ENCODE measurements at places on chromosomes 5 and 9. TPM values are rescaled to one million over a fixed set of nuclear protein-coding genes. Genes with fewer than 3 reads are reported as not detected.

Gene NSG2
- polyA plus RNA-seq, result 0.16 TPM

Gene FOXD4L3
- polyA plus RNA-seq, result not detected

Gene FAM221B
- polyA plus RNA-seq, result 0.32 TPM

Gene TAS2R1
- polyA plus RNA-seq, result 0.25 TPM

Gene DOCK2
- polyA plus RNA-seq, result 12.3 TPM

Gene MYMK
- polyA plus RNA-seq, result 58.2 TPM

Gene HSPA4
- 89.3 TPM for polyA plus RNA-seq

Gene NRG2
- not detected for polyA plus RNA-seq

Gene BHMT2
- 2.6 TPM for polyA plus RNA-seq

Gene RGS3
- polyA plus RNA-seq, result 43.6 TPM

Gene CARD6
- polyA plus RNA-seq, result 3.0 TPM

Gene N4BP3
- 19.8 TPM for polyA plus RNA-seq

DNA sequence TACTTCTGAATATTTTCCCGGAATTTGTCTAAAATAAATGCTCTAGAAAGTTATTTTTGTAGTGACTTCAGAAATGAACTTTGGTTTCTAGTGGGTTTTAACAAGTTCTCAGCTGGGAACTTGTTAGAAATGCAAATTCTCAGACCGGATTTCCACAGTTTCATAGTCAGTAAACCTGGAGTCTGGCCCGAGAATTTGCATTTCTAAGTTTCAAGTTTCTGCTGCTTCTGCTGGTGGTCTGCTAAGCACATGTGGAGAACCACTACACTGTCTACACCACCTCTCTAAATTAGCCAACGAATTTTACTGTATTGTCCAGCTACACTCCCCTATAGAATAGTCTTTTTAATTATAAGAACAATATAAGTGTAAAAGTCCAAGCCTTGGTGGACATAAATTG, 208.0 kb downstream of the CHSY3 start:
- no peak for DNase-seq

GRCh38 chr9:35476596-35476995, 13.3 kb upstream of the RUSC2 start:
- DNase-seq, result no peak

DNA sequence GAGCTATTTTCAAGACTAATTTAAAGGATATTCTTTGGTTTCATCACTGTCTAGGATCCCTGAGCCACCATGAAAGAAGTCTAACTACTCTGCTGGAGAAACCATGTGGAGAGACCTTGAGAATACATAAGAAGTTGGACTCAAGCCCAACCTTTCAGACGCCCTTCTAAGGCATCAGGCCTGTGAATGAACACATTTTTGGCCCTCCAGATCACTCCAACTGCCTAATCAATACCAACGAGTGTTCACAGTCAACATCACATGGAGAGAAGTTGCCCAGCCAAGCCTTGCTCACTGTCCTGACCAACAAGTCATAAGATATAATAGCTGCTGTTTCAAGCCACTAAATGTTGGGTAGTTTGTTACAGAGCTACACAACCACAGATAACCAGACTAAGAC, 100.7 kb downstream of the EPB41L4A start:
- DNase-seq, result no peak

DNA sequence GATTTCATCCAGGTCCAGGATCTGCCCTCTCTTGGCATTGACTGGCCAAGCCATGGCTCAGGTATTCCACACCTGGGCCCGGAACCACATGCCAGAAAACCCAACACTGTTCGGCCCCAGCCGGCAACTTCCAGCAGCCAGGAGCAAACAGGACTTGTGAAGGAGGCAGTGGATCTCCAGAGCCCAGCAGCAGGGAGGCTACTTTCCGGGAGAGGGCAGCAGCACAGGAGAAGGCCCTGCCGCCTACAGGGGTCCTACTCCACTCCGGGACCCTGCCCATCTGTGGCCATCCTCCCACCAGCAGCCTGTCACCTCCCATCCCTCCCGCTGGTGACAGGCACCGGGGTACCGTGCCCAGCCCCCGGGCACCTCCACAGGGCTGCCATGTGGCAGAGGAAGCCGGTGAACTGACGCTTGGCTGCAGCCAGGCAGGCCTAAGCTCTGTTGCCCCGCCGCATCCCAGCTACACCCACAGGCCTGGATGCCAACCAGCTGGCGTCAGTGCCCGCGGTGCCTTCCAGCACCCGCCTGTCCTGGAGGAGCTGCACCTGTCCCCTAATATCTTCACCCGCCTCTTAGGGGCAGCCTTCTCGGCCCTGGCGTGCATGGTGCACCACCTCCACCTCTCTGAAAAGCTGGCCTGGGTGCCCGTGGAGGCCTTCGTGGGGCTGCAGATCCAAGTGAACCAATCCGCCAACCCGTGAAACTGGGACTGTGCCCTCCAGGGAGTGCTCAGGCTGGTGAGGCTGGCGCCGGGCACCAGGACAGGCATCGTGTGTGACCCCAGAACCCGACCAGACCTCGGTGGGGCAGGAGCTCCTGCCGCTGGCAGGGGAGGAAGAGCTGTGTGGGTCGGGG, 18.9 kb upstream of the SLC30A5 start:
- DNase-seq, result no peak

GRCh38 chr5:65100911-65101631, 332.3 kb downstream of the CWC27 start:
- peak; percentile 74 for DNase-seq

DNA sequence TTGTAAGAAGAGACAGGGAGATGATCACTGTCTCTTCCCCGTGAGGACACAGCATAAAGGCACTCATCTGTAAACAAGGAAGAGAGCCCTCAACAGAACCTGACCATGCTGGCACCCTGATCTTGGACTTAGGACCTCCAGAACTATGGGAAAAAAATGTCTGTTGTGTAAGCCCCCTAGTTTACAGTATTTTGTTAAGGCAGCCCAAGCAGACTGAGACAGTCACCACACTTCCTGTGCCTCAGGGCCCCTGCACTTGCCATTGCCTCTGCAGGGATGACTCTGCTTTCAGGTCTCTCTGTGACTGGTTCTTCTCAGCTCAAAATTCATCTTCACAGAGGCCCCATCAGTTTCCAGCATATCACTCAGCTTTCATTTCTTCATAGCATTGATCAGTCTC, 372.1 kb downstream of the TLE1 start:
- no peak for DNase-seq

DNA sequence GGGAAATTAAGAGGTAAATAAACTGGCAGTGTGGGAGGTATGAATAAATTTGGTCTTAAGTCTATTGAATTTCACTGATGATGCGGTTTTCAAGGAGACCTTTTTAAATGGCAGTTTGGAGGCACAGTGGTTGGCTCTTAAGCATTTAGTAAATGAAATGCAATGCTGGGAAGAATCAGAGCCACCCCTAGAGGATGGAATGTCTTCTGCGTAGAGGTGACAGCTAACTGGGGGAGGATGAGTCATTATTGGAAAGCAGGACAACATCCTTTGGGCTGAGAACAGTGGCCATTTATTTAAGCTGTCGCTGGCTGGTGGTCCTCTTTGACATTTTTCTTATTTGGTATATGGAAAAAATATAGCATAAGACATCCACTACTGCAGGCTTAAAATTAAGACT, 163.2 kb downstream of the SH3GL2 start:
- DNase-seq, result no peak

- DNase-seq, result no peak
Observed at GRCh38 chr5:168935183-168935582, 356.0 kb upstream of the PANK3 start.

GRCh38 chr9:132235894-132236661, 74.2 kb downstream of the NTNG2 start:
- DNase-seq, result peak; percentile 79

- DNase-seq, result peak; percentile 31
Observed at GRCh38 chr5:132086277-132086794, 12.7 kb downstream of the CSF2 start.

- DNase-seq, result no peak
Observed at GRCh38 chr5:151700296-151700695, 13.6 kb upstream of the SPARC start.

GRCh38 chr9:98775831-98776441, 20.4 kb downstream of the ANKS6 start:
- DNase-seq, result peak; percentile 60

GRCh38 chr5:1288439-1289335, 6.2 kb downstream of the TERT start:
- no peak for DNase-seq

DNA sequence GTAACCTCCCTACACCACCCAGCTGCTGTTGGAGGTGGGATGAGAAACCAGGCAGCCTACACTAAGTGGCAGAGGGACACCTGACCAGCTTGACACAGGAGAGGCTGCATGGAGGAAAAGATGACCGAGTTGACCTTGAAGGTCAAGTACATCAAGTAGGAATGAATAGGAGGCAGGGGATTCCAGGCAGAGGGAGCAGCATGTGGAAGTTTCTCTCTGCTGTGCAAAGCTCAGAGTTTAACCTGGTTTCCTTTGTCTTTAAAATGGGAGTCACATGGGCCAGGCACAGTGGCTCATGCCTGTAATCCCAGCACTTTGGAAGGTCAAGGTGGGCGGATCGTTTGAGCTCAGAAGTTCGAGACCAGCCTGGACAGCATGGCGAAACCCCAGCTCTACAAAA, 32.6 kb downstream of the SPRY4 start:
- DNase-seq, result no peak

- peak; percentile 25 for DNase-seq
Observed at GRCh38 chr5:90709323-90710155, 150.9 kb downstream of the ADGRV1 start.

DNA sequence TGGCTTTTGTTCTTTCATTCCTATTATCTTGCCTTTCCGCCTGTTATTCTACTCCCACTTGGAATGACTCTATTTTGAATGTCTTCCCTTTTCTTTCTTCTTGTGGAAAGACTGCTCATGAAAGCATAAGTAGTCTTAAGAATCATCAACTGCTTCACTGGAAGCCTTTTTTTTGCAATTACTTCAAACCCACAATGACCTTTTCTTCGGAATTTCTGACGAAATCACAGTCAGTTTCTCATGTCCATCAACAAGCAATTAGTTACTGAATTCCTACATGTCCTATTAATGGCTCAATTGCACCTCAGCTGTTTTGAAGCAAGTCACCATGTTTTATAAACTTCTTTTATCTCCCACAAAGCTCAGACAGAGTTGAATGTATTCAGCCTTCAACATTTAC, 196.2 kb downstream of the TARS1 start:
- no peak for DNase-seq

DNA sequence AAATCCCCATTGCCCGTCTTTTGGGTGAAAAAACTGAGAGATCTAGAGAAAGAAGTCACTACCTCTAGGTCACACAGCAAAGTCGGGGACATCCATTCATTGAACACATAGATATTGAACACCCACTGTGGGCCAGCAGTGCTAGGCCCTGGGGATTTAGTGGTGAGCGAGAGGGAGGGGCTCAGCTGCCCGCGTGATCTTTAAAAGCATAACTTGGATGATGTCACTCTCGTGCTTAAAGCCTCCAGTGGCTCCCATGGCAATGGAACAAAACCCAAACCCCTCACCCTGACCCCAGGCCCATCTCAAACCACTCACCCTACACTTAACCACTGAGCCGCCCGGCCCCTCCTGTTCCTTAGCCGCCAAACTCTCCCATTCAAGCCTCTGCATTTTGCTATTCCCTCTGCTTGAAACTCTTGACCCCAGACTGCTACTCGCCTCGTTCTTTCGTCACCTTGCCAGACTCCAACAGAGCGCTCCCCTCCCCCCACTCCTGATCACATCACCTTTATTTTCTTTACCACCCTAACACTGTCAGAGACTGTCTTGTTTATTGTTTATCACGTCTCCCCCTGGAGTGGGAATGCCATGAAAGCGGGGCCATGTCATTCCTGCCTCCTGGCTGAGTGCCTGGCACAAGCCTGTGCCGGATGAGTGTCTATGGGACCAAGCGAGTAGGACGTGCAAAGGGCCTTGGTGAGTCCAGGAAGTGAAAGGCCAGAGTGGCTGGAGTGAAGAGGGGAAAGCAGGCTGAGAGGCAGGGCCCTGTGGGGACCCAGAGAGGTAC, 710 bp upstream of the PIP5KL1 start:
- DNase-seq, result no peak

- no peak for DNase-seq
Observed at GRCh38 chr9:33112094-33112493, 35.6 kb upstream of the SMU1 start.

DNA sequence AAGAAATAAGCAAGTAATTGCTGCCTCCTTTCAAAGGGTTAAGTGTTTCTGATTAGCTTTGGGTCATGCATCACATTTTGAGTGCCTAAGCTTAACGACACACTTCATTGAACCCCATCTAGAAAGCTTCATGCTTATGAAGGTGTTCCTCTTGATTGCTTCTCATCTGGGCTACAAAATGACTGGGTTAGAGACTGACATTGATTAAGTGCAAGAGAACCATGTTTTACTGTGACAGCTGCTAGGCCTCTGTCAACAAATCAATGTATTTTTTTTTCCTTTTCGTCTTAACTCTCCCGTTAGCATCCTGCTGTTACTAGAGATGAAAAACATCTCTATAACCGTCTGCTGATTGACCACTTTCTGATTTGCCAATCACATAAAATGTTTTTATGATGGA, 725.0 kb downstream of the TLE1 start:
- DNase-seq, result no peak

GRCh38 chr5:92248518-92248917, 865.4 kb upstream of the ARRDC3 start:
- no peak for DNase-seq

GRCh38 chr5:143635888-143636287, 176.1 kb upstream of the HMHB1 start:
- DNase-seq, result no peak

GRCh38 chr9:133148199-133149129, 15.2 kb downstream of the GBGT1 start:
- peak; percentile 38 for DNase-seq

- DNase-seq, result no peak
Observed at GRCh38 chr9:127132375-127132774, 9.9 kb upstream of the ANGPTL2 start.

DNA sequence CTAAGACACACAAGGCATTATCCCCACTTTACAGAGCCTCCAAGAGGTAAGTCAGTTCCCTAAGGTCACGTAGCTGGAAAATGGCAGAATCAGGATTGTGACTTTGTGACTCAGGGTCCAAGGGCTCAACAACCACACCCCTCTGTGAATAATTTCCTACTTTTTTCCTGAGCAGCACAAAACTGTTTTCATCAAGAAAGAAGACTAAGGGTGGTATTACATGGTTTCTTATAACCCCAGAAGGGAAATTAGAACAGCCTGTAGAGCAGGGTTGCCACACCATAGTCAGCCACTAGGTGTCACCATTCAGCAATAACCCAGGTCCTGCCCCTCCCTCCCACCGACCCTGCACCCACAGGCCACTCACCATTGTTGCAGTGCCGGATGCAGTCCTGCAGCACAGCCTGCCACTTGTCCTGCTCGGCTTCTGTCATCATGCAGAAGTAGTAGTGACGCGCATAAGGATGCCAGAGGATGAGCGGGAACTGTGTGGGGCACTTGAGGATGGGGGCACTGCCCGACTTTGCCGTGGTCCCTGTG, 72.1 kb downstream of the LRSAM1 start:
- no peak for DNase-seq

All from muscle of arm (tissue), 14 donors.